RPMI7951 (cell line): ENCODE measurements at places on chromosomes 4 and X.

DNA sequence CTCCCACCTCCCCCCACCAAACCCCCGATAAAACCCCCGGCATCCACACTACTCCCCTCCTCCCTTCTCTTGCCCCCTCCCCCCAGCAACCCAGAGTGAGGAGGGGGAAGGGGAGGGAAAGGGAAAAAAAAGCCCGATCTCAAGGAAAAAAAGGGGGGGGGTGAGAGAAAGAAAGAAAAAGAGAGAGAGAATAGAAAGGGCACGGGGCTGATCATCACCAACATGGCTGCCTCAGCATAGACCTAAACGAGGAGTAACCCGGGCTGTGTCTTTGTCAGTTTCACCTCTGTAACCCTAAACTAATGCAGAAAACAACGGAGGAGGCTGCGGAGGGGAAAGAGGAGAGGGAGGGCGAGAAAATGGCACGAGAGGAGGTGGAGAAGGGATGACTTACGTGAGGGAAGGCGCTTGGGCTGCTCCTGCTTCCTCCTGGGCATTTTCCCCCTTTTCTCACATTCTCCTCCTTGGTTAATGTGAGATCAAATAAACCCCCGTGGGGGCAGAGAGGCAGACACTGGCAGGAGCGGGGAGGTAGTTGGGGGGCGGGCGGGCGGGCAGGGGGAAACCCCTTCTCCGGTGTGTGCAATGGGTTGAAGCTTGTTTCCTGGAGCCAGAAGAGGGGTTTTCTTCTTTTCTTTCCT lies 532 bp downstream of the ZNF827 start:
- DNase-seq: peak; percentile 26

DNA sequence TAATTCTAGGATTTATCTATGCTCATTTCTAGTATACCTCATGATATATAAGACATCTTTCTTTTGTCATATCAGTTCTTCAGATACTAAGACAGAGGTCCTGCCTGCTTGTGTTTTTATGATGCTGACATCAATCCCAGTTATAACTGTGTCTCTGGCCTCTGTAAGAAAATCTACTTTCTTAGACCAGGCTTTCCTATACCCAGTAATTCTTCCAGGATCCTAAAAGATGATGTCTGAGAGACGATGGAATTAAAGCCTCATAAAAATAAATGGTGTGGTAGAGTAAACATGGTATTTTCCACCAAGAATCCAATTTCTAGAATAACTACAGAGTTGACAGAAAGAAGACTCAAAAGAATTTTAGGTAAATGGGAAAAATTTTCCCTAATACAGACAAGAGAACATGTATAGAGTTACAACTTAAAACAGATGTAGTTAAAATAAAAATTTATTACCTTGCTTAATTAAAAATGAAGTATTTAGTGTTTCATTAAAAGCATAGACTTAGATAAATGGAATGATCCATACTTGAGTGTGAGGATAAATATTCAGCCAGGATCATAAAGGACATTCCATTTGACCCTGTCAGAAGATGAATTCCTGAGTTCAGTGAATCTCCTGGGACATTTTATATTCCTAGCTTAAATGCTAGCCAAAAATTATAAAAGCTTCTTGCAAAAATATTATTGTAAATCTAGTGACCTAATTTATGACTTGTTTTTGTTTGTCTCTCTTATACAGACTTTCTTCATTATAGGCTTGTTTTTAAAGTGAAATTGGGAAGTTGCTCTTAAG lies 137.4 kb downstream of the PDLIM5 start:
- DNase-seq: no peak

DNA sequence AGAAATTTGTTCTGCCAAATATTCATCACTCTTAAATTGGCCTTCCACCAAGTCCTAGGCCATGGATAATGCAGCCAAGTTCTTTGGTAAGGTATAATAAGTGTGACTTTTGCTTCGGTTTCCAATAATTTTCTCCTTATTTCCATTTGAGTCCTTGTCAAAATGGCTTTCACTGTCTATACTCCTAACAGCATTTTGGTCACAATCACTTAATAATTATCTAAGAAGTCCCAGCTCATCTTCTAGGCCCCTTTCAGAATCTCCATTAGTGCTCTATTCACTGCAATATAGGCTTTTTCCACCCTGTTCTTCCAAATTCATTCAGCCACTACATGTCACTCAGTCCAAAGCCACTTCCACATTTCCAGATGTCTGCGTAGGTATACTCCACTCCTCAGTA lies 51.0 kb upstream of the SPIN4 start:
- DNase-seq: no peak

GRCh38 chr4:154566639-154567204 lies 3.9 kb downstream of the FGB start:
- DNase-seq: no peak

DNA sequence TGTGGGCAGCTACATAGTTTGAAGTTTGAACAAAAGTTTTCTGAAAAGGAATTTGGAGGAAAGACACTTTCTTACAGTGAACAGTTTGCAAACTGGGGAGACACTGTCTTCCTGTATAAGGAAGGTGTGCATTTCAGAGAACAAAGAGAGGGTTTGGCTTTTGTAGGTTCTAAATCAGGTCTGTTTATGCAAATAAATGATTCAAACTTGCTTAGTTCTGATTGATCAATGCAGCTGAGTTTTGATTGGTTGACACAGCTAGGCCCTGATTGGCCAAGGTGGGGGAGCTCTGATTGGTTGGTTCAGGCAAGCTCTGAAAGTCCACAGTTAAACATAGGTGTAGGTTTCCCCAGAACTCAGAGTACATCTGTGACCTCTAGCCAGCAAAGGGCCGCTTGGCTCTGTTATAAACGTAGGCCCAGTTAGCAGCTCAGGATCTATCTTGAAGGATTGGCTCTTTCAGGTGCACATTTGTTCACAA lies 63.0 kb upstream of the ENPP6 start:
- no peak for DNase-seq

- DNase-seq: peak; percentile 54
Measured at GRCh38 chr4:146585761-146586333, 52.8 kb upstream of the POU4F2 start.

- peak; percentile 16 for DNase-seq
Measured at GRCh38 chr4:82989575-82990429, 20.8 kb downstream of the LIN54 start.

GRCh38 chr4:145061318-145061920 lies 36.6 kb downstream of the ANAPC10 start:
- peak; percentile 46 for DNase-seq

DNA sequence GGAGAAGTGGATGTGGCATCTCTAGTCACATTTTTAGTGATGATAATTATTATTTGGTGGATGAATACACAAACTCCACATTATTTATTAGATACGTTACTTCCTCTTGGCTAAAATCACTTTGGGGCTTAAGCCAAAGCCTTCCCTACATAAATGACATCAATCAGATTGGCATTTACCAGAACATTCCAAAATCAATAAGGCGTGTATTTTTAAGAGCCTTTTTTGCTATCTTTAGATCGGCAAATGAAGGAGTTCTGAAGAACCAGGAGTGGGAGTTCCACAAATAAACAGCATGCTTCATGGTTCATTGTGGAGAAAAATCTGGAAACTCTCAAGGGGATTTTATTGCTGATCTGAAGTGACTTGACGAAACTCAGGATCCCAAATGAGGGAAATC lies 89.7 kb downstream of the AMELX start:
- no peak for DNase-seq

- DNase-seq: no peak
Measured at GRCh38 chrX:10062352-10062751, 94.4 kb upstream of the CLCN4 start.

GRCh38 chr4:136056748-136057147 lies 1475.5 kb downstream of the PCDH18 start:
- no peak for DNase-seq

DNA sequence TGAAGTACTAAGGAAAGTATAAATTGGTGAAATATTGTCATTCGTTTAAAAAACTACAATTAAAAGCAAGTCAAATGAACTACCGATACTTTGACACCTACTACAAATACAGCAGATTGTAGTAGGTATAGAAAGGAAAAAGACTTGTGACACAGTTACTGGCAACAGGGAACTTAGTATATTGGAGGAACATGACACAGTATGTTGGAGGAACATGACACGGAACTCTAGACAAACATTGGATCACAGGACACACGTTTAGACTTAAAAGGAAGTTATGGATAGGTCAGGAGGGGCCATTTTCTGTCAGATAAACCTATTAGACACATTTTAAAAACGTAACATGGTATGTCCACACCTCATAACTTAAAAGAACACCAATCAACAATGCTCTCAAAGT lies 132.5 kb downstream of the APBB2 start:
- DNase-seq: no peak

GRCh38 chr4:113858924-113859323 lies 97.4 kb upstream of the CAMK2D start:
- no peak for DNase-seq

- no peak for DNase-seq
Measured at GRCh38 chrX:22247169-22247568, 25.5 kb upstream of the CBLL2 start.

DNA sequence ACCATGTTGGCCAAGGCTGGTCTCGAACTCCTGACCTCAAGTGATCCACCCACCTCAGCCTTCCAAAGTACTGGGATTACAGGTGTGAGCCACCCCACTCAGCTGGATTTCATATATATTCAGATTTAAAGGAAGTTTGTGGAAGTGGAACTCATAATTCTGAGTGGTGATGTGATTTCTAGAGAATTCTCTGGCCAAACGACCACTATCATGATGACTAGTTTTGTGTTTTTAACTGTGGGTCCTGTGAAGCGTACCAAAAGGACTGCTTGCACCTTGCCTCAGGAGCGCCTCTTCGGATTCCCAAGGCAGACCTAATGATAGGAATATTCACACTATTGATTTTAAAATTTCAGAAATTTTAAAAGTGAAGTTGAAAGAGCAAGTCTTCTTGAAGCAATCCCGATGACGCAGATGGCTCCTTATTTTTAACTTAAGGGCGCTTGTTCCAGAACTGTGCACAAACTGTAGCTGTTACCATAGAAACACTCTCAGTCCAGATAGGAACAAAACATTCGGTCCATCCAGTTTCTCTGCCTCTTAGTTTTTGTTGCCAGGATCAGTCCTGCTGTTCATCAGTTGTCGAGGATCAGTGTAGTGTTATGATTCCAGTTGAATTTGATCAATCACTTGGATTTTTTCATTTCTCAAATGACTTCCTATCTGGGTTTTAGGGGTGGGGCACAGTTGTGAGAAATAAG lies 51.7 kb upstream of the CLCN4 start:
- DNase-seq: no peak

GRCh38 chr4:90190525-90190924 lies 63.3 kb downstream of the CCSER1 start:
- no peak for DNase-seq
